ENCODE measurements at places on chromosomes 1 and 21.

DNA sequence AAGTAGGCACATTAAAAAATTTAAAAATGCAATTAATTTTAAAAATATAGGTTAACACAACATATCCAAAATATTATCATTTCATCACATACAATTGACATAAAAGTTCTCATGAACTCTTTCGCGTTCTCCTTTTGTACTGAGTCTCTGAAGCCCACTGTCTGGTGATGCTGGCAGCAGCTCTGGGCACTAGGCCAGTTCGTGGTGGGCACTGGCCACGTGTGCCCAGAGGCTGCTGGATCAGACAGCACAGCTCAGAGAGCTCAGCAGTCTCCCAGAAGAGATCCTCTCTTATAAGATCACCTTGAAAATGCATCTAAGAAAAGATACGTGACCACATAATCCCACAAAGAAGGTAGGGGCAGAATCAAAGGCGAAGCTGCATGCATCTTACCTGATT lies 9.9 kb downstream of the CEP104 start:
- DNase-seq = no peak

- DNase-seq = no peak
Observed at GRCh38 chr1:3516911-3517675, 62.6 kb downstream of the ARHGEF16 start.

DNA sequence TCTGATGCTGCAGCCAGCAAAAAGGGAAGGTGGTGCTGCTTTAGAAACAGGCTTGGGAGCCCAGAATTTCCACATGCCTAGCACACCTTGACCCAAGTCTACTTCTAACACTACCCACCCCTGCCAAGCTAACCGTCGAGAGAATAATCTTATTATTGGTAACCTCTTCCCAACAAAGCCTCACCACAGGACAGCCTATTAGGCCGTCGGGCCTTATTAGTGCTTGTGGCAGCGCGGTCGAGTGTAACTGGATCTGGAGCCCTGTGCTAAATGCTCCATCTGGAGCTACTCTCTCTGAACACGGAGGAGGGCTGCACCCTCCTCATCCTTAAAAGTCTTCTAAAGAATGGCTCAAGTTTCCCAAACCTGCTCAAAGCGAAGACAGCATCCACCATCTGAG lies 165.5 kb upstream of the NFIA start:
- peak; percentile 47 for DNase-seq

DNA sequence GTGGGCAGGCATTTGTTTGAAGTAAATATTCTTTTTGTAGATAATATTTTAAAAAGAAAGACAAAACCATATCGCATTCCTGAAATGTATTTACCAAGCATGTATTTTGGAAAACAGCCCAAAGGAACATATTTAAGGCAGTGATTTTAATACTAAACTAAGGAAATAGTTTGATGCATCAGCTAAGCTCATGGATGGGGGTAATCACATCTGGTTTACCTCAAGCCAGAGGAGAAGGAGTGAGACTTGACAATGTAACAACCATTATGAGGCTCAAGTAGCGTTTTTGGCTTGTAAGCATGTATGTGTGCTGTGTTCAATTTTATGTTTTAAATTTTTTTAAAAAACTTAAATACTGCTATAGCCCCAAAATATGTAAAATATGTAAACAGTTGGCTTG lies 390.5 kb downstream of the DISC1 start:
- DNase-seq = no peak

DNA sequence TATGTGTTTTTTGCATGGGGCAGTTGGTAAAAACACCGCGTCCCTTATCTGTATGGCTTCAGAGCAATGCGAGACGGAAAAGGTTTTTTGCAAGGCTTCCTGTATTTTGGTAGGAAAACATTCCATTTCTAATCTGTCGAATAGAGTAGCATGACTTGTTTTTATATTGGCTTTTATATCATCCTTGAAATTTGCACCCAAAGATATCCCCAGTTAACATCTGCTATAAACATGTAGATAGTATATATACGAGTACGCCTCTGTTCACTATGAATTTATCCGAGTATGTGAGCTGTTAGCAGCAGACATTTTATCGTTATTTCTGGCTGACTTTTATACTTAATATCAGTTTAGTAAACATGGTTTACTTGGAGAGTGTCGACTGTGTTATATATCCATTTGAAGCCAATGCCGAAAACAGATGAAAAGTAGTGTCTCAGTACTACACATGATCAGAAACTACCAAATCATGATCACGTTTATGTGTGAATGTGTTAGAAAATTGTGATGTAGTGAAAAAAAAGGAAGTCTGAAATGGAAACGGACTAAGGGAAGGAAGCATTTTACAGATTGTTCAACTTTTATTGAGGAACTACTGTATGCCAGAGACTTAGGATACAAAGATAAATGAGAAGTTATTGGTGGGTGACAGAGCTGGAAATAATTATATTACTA lies 1.0 kb downstream of the LEPR start:
- DNase-seq = no peak

DNA sequence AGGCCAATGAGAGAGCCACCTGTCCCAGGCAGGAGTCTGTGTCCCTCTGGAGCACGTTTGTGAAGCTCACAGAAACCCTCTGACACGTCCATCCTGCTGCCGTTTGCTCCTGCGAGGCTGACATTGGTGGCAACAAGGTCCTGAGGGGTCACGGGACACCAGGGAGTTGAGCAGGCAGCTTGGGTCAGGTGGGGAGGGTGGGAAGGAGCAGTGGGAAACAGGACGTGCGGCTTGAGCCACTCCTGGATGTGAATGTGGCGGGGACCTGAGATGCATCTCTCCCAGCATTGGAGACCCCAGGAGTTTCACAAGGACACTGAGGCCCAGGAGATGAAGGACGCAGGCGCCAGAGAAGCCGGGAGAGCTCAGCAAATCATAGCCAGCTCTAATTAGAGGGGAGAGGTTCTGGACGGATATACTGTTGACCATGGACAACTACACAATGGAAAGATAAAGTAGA lies 149.0 kb downstream of the PEX14 start:
- no peak for DNase-seq

DNA sequence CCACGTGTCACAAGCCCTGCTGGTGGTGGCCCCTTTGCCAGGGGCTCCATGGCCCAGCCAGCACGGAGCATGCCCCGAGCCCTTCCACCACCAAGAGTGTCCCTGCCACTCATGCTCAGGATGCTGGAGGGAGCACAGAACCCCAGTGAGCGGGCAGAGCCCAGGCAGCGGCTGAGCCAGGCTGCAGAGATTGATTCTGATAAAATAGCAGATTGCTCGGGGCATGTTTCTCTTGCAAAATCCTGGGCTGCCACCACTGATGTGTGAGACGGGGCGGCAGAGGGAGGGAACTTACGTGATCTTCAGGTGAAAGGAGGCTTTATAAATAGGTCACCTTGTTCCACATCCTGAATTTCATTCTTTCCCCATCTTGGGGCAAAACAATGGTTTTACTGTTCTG lies 53.2 kb downstream of the SPSB1 start:
- no peak for DNase-seq

GRCh38 chr1:92481599-92481925 lies 5.2 kb downstream of the GFI1 start:
- no peak for DNase-seq

- no peak for DNase-seq
Observed at GRCh38 chr1:60863131-60863530, 219.2 kb upstream of the NFIA start.

All from NCI-H1417 (cell line).